IMR-90 (cell line): ENCODE measurements at places on chromosomes 3 and 15. TPM values are rescaled to one million over a fixed set of nuclear protein-coding genes. Genes with fewer than 3 reads are reported as not detected.
A peak's percentile ranks its signal among the peaks of the same experiment; 100 is the strongest.

CNTN4 gene
- under 0.01 TPM in 2 replicates for total RNA-seq

DNA sequence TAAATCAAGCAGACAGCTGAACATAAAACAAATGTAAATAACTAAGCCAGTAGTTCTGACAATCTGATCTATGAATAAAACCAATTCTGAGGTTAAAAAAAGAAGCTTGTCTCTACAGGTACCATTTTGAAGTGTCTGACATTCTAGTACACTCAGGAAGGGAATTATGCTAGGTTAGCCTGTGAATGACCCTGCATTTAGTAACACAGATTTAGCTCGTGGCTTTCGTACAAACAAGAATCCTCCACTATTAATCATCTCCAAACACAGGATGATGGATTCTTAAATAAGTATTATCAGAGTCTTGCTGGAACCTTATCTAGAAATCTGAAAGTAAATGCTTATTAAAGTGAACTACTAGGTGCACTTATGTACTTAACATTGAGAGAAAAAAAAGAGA, 1120.1 kb downstream of the ROBO1 start:
- peak; percentile 36 for DNase-seq

GAP43 gene
- 0.36 and 0.56 TPM in 2 replicates for total RNA-seq

DNA sequence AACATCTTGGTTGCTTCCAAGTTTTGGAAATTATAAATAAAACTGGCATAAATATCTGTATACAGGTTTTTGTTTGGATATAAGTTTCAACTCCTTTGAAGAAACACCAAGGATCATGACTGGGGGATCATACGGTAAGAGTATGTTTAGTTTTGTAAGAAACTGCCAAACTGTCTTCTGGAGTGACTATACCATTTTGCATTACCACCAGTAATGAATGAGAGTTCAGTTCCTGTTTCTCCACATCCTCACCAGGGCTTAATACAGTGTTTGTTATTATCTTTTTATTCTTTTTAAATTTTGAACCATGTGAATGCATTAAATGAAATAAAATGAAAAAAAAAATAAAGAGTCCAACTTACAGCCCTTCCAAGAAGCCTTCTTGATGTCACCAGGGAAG, 3.7 kb upstream of the ANKUB1 start:
- no peak for DNase-seq

SLC6A1 gene
- not detected in 2 replicates for total RNA-seq

LRRC34 gene
- total RNA-seq, result 0.90 and 1.1 TPM in 2 replicates

DNA sequence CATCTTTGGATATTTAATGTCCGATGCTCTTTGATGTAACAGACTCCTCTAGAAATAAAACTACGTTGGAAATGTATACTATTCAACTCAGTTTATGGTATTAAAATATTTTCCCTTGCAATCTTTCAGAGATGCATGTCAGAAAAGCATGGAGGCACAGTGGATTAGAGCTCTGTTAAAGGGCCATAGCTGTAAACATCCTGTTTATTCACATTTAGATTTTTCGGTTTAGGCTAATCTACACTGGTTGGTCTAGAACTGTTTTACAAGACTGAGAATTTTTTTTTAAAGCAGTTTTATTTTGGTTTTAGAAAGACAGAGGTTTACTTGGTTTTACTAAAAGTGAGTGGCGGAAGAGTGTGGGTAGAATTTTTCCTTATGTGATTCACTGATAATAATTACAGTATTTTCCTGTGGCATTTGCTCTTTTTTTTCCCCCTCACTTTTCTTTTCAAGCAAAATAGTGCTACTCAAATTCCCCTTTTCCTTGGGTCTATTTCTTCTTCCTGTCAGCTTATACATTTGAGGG, 132.1 kb downstream of the IL1RAP start:
- DNase-seq, result no peak

DNA sequence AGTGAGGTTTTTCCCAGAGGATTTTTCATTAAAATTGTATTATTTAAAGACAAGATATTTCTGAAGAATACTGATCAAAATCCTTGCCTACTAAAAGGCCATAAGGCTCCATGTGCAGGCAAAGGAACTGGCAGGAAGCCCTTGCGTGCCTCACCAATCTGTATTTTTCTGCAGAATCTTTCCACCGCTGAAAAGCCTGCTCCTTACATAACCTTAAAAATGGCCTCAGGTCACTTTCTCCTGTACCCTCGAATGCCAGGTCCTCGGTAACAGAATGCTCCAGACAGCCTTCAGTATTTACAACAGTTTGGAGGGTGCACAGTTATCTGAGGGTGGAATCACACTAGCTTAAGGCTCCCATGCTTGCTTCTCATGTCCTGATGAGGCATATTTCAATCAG, 3.2 kb downstream of the MORC1 start:
- no peak for DNase-seq
